ENCODE measurements at places on chromosomes 3 and 15.

- peak; percentile 40 for DNase-seq
Measured at GRCh38 chr15:68650901-68651709, 72.3 kb downstream of the CORO2B start.

GRCh38 chr15:94026458-94027304 is 204.7 kb upstream of the MCTP2 start:
- no peak for DNase-seq

- no peak for DNase-seq
Measured at GRCh38 chr3:73493543-73494308, 131.0 kb downstream of the PDZRN3 start.

DNA sequence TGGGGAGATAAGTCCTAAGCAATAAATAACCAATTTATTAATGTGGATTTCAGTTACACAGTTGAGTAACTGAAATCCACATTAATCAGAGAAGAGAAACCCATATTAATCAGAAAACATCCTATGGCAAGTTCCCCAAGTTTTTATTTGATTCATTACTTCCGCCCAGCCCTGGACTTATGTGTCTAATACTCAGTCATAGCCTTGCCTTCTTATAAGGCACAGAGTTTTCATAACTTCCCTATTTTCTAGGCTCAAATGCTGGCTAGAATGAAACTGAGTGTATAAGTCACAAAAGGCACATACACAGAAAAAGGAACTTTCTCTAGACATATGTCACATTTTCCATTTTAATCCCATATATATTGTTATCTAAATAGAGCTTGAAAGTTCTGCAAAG is 28.8 kb downstream of the CD47 start:
- no peak for DNase-seq

- DNase-seq, result no peak
Measured at GRCh38 chr15:68682330-68682729, 103.5 kb downstream of the CORO2B start.

DNA sequence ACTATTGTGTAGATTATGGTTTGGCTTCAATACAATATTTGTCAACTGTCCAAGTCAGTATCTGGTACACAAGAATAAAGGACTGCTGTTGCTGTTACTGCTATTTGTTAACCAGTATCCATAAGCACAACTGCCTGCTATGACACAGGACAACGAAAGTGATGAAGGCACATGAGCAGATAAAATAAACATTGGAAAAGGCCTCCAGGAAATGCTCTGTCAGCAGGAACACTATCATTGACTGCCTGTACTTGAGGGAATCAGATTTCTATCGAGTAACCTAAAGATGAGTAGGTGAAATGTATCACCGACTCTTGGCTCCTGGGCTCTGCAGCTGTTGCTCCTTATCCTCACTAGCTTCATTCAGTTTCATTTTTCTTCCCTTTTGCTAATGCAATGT is 56.5 kb downstream of the FMN1 start:
- DNase-seq, result no peak

DNA sequence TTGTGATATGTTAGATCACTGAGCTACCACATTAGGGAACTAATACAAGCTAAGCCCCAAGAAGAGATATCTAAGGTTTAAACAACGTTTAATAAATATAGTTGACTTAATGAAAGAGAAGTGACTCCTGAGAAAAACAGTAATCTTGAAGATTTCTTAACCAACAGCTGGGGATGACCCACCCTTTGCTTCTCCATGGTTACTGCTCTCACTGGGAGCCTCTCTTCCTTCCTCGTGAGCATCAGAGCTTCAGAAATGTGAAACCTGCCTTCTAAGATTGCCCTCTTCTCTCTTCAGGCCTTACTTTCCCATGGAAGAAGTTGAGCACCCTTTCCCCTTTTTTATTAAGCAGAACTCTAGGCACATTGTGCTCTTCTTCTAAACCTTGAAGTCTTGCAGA is 132.2 kb upstream of the NR2E3 start:
- DNase-seq, result no peak

GRCh38 chr15:57183614-57184344 is 192.5 kb upstream of the CGNL1 start:
- DNase-seq, result no peak

DNA sequence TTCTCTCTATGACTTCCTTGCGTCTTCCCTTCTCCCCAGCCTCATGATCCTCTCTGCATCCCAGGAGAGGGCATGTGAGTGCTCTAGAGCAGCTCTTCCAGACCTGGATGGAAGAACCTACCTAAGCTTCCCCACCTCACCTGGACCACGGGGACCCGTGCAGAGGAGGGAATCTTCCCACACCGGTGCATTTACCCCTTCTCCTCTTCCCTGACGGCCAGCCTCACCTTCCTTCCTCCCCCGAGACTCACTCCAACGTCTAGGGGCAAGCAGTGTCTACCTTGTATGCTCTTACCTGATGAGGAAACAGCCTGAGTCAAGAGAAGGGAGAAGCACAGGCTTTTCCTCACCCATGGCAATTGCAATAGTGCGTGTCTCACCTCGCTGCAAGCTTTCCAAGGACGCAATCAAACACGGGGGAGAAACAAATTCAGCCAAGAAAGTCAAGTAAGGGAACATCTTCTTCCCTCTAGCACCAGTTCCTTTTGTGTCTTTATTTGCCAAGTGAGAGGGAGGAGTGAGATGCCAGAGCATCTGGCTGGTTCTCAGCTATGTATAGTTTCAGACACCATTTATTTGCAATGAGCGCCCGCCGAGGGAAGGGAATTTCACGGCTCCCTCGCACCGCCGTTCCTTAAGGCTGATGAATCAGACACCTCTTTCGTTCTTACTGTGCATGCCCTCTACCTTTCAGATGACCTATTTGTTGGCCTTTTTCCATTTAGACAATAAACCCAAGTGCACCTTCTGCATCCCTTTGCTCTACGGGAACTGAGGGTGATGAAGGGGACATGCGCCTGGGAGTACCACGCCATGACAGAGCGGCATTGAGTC is 1.8 kb upstream of the CCR9 start:
- DNase-seq, result no peak

- no peak for DNase-seq
Measured at GRCh38 chr15:95829062-95829461, 501.4 kb upstream of the NR2F2 start.

DNA sequence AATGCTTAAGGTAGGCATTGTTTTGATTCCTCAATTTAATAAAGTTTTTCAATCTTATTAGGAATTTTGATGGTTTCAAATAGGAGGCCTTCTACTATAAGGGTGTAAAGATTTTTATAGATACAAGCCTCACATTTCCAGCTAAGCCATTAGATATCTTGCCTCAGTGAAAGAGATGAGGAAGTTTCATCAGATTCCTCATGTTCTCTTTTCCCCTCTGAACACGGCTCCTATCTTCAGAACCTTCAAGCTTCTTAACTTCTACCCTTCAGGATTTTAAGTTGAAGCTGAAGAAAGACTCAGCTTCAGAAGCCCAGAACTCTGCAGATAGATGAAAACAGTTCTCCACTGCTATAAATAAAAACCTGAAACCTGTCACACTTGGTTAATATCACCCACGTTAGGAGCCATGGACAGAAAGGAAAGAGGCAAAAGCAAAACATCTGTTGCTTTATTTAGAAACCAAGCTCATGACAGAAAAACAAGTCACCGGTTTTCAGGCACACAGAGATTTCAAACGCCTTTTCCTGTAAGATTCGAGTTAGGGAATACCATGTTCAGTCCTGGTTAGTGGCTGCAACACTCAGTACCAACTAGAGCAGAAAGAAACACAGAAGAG is 82.2 kb upstream of the GOLGA8B start:
- DNase-seq, result no peak

DNA sequence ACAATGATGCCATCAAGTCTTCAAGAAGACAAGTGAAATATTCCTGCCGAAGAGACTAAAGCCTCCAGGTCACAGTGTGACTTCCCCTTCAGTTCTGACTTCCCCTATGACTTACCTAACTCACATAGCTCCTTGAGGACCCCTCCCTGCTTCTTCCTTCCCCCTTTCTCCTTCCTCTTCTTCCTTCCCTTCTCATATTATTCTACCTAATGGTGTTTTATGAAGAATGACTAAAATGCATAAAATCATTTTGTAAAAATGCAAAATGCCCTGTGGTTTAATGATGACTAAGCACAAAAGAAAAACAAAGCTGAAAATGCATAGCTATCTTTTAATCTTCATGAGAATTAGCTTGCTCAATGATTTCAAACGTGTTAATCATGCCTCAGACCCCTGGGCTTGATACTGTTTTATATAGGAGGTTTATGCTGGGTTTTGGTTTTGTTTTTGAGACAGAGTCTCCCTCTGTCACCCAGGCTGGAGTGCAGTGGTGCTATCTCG is 26.1 kb upstream of the TM4SF4 start:
- no peak for DNase-seq
